ENCODE measurements at places on chromosomes 5 and 9. TPM values are rescaled to one million over a fixed set of nuclear protein-coding genes. Genes with fewer than 3 reads are reported as not detected.

ERAP2 gene
- 1.5 TPM for total RNA-seq

PCDHGB2 gene
- 1.7 TPM for total RNA-seq

AQP3 gene
- total RNA-seq: 6.0 TPM

TMC1 gene
- total RNA-seq: not detected

SH3TC2 gene
- total RNA-seq: 28.9 TPM

TRMT10B gene
- 12.6 TPM for total RNA-seq

SPATA31C1 gene
- not detected for total RNA-seq

TMEM215 gene
- total RNA-seq: not detected

IL13 gene
- total RNA-seq: not detected

FOXD4L4 gene
- total RNA-seq: 1.2 TPM

FCN2 gene
- total RNA-seq: not detected

SLC6A18 gene
- not detected for total RNA-seq

PHF24 gene
- total RNA-seq: under 0.01 TPM

SLC36A3 gene
- total RNA-seq: not detected

ADRA1B gene
- 0.80 TPM for total RNA-seq

FBP1 gene
- total RNA-seq: 0.17 TPM

PCDHB13 gene
- total RNA-seq: 1.0 TPM

SIT1 gene
- total RNA-seq: not detected

FSTL4 gene
- total RNA-seq: 3.7 TPM

PCDHA9 gene
- total RNA-seq: 0.83 TPM

RANBP17 gene
- 12.8 TPM for total RNA-seq

CMBL gene
- total RNA-seq: 8.3 TPM

OR2S2 gene
- 0.28 TPM for total RNA-seq

NR5A1 gene
- total RNA-seq: not detected

ASB6 gene
- 28.2 TPM for total RNA-seq

SPINK1 gene
- not detected for total RNA-seq

PGM5 gene
- 0.96 TPM for total RNA-seq

CD14 gene
- 1.7 TPM for total RNA-seq

GLDC gene
- total RNA-seq: 0.33 TPM

LHX3 gene
- not detected for total RNA-seq

FAM221B gene
- total RNA-seq: not detected

LPAR1 gene
- total RNA-seq: 20.4 TPM

KCNV2 gene
- not detected for total RNA-seq

FAM151B gene
- total RNA-seq: 0.83 TPM

PIP5K1B gene
- not detected for total RNA-seq

CD72 gene
- 1.5 TPM for total RNA-seq

GNA14 gene
- total RNA-seq: 0.17 TPM

PRXL2C gene
- total RNA-seq: 14.3 TPM

SPATA31E1 gene
- total RNA-seq: not detected

CERCAM gene
- total RNA-seq: 69.3 TPM

PPP6C gene
- 32.3 TPM for total RNA-seq

CARD9 gene
- total RNA-seq: 0.69 TPM
